ENCODE measurements at places on chromosomes 7 and 10.

DNA sequence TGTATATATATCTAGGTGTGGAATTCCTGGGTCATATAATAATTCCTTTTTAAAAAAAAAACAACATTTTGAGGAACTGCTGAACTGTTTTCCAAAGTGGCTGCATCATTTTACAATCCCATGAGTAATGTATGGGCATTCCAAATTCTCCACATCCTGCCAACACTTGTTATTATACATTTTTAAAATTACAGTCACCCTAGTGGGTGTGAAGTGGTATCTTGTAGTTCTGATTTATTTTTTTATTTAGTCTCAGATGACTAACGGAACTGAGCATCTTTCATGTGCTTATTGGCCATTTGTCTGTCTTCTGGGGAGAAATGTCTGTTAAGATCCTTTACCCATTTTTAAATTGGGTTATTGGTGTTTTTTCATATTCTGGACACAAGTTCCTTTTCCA is 12.0 kb upstream of the KLHL7 start:
- DNase-seq = no peak

- no peak for DNase-seq
Measured at GRCh38 chr10:91367127-91367531, 43.0 kb upstream of the HECTD2 start.

DNA sequence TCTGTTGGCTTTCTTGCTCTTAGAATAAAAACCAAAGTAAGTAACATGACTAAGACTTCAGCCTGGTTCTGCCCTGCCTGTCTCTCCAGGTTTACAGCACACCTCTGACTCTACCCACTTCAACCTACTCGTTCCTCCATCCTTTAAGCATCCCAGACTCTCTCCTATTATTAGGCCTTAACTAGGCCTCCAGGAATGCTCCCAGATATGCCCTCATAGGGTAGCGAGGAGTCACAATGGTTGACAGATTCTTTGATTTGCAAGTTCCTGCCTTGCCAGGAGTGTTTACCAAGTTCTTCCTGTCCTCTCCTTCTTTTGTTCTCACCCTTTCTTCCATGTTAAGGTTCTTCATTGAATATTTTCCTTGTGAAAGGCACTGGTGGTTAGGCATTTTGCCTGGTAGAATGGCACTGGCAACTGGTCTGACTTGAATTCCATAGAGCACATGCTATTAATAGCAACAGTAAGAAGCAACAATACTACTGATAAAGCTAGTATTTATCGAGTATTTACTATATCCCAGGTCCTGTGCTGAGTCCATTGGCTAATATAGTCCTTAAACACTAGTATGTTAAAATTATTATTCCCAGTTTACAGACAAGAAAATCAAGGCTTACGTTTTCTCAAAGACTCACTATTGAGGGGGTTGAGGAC is 327.9 kb upstream of the PRKCQ start:
- DNase-seq = no peak

GRCh38 chr7:135714534-135715009 is 13.4 kb downstream of the SLC13A4 start:
- DNase-seq = peak; percentile 97

- DNase-seq = no peak
Measured at GRCh38 chr7:32058002-32058401, 12.2 kb downstream of the PDE1C start.

DNA sequence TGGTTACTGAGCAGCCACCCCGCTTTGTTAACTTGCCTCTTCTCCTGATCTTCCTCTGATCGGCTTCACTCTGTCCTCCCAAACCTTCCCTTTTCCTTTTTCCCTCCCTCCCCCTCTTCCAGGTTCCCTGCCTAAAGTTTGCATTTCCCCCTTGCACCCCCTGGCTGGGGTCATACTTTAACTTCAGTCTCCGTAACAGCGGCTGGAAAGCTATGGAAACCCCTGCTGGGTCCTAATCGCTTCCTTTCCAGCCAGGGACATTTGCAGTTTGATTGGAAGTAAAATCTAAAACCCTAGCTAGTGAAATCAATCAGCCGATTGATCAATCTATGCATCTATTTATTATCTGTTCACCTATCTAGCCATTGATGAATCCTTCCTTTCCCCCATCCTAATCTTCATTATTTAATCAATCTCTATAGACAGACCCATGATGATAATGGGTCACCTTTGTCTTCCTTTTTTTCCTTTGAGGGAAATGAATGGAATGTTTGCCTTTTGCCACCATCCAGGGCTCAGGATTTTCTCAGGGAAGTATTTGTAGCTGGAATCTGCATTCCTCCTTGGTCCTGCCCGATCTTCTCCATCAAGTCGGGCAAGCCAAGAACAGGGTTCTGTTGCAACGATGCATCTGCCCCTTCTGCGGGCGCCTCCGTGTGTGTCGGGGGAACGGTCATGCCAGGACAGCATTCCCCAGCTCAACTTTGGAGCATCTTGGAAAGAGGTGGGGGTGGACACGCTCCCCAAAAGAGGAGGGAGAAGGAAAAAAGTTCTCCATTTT is 8.8 kb downstream of the GATA3 start:
- DNase-seq = peak; percentile 46

GRCh38 chr10:101161494-101162299 is 30.6 kb downstream of the TLX1 start:
- DNase-seq = peak; percentile 89

DNA sequence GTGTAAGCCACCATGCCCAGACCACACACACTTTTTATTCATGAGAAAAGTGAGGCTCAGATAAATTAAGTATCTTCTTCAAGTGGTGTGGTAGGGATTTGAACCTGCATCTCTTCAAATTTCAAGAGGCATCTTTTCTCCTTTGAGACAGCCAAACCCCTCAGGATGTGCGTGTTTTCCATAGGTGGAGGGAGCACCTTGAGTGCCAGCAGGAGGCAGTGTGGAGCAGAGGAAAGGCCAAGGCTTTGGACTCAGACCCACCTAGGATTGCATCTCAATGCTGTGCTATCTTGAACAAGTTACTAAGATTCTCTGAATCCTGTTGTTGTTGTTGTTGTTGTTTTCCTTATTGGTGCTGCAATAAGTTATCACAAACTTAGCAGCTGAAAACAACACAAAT is 40.2 kb upstream of the MYL10 start:
- no peak for DNase-seq

GRCh38 chr7:2709553-2710285 is 21.7 kb downstream of the AMZ1 start:
- DNase-seq = peak; percentile 93

GRCh38 chr7:668139-668931 is 58.2 kb upstream of the DNAAF5 start:
- DNase-seq = no peak

- no peak for DNase-seq
Measured at GRCh38 chr7:39847227-39847626, 102.8 kb upstream of the CDK13 start.

GRCh38 chr10:129520440-129521080 is 53.5 kb downstream of the MGMT start:
- no peak for DNase-seq

DNA sequence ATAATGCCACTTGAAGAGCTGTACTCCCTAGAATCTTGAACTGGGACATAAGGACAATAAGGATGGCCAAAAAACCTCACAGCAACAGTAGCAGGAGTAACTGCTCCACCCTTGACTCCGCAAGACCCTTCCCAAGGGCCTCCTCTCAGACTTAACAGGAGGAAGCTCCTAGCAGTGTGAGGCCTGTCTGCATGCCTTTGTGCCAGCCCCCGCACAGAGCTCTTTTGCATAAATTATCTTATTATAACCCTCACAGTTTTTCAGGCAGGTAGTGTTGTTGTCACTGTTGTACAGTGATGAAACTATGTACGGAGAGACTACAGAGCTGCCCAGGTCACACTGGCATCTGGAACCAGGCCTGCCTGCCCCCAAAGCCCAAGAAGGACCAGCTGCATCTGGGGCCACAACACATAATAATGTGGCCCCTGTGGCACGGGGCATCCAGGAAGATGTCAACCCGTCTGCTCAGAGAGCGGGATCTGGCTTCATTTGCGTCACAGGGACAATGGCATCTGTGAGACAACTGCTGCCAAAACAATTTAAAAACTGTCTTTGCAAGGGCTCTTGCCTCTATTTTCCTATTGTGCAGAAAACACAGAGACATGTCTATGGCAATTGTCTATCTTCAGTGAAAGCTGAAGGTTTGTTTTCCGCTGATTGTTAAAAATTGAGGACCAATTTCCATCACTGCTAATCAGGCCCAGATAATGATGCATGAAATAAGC is 249.3 kb upstream of the GRB10 start:
- DNase-seq = peak; percentile 36

GRCh38 chr7:46972205-46972604 is 609.7 kb downstream of the TNS3 start:
- DNase-seq = no peak

DNA sequence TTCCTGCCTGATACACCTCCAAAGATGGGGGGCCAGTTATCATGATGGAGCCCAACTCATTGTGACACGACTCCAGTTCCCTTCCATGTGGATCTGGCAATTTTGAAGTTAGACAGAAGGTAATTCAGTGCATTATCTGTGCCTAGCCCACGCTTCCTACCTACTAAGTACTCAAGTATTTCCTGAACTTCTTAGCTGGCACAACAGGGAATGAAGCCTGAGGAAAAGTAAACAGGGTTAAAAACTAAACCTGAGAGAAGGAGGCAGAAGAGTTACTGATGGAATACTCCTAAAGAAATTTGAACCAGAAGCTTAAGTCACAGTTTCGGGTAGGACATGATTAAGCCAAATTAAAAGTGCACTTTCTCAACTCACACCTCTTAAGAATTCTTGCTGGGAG is 1.1 kb upstream of the SEC31B start:
- DNase-seq = no peak

GRCh38 chr10:72062832-72063702 is 25.3 kb downstream of the SPOCK2 start:
- DNase-seq = no peak

DNA sequence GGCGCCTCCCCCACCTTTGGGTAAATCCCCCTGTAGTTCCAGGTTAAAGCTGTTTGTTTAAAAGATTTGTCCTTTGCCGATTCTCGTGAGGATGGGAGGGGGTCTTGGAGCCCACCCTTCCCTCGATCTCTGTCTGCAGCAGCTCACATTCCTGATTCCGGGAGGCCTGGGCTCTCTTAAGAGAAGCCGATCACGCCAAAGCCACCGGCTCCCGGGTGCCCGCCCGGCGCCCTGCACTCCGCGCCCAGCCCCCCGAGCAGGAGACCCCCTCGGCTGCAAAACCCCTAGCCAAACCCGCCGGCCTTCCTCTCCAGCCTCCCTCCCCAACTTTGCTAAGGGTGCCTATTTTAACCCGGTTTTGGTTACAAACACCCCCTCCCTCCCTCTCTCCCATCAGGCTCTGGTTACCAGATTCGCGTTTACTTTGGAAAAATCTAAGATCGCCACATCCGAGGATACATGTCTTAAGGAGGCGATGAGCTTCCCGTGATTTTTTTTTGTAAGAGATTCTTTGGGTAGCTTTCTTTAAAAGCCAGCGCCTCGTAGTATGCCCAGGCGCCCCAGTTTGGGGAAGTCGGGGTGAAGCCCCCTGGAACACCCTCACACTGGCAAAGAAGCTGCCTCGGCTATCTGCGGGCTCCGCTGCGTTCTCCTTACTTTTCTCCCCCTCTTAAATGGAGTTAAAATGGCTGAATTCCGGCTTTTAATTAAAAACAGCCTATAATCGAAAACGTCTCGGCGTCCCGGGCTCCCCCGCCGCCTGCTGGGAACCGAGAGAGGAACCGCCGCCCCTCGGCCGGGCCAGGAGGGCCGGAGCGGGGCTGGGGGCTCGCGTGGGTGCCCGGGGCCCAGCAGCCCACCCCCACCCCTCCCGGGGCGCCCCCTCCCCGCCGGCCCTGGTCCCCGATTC is 983 bp downstream of the TNRC18 start:
- DNase-seq = no peak

- DNase-seq = peak; percentile 23
Measured at GRCh38 chr7:98976396-98977185, 98.3 kb downstream of the TRRAP start.

DNA sequence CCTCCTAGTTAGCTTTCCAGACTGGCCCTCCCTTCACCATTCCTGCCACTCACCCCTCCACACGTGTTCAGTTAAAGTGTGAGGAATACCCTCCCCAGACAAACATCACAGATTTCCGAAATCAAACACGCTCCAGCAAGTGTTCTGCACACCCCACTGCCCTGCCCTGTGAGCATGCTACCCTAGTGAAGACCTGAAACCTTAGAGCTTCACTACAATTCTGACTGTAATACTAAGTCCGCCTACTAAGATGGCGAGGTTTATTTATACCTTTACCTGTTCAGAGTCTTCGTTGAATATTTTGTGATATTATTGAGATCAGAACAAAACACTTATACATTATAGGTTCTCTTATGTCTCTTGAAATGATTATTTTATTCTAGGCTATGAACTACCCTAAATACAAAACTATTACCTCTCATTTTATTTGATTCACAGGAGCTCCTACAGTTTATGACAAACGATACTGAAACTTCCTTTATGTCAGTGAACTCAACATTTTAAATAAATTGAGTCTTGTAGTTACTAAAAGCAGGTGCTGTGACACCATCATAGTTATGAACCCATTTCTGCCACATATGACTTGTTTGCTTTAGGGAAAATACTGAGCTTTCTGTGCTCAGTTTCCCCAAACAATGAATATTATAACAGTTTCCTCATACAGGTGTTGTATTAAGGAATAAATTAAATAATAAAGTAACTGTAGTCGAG is 8.6 kb downstream of the SCIN start:
- no peak for DNase-seq

DNA sequence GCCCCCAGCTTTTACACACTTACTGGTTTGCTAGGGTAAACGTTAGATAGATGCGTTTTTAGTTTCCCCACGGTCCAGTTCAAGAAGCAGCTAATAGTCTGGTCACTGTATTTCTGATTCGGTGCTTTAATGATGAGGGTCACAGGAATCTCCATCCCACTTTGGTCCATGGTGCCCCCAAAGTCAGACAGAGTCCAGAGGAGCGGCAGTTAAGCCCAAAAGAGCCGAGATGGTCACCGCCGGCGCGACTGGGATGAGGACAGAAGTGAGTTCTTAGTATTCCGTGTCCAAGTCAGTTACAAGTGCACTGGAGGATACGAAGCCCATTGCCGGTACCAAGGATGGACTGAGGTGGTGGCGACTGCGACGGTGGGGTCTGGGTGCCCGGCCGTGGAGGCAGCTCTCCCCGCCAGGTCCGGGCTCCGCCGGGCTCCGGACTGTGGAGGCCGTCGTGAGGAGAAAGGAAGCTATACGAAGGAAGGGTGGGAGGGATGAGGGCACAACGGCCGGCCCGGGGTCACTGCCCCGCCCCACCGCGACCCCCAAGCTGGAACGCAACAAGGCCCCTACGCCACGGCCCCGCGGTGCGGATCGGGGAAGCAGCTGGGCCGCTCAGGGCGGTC is 663 bp downstream of the HERPUD2 start:
- no peak for DNase-seq

DNA sequence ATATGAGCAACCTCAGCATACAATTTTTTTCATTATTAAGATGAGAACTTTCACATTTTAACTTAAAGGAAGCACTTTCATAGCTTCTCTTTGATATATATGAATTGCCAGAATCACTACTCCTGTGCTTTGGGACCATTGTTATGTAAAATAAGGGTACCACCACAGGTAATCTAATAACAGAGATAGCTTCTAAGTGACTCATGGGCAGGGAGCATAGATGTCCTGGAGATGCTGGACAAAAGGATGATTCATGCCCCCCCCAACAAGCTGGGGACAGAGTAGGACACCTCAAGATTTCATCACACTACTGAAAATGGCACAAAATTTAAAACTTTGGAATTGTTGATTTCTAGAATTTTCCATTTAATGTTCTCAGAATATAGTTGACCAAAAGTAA is 641.1 kb downstream of the PCDH15 start:
- DNase-seq = no peak

- DNase-seq = no peak
Measured at GRCh38 chr7:93245525-93246432, 13.6 kb downstream of the VPS50 start.
